Neuronal stem cell (in vitro differentiated cells): ENCODE measurements at places on chromosomes 16 and 17.

- DNase-seq = no peak
Measured at GRCh38 chr17:14352136-14352535, 51.3 kb downstream of the HS3ST3B1 start.

- DNase-seq = no peak
Measured at GRCh38 chr17:63824362-63824761, 2.9 kb upstream of the PSMC5 start.

GRCh38 chr16:1225051-1225451 lies at the start of gene TPSG1:
Gene TPSG1, minus strand, starts transcription at chr16:1225268. Its CDS starts 16 bp downstream, at chr16:1225252.
- no peak for DNase-seq

- DNase-seq = no peak
Measured at GRCh38 chr16:55682086-55682485, 26.3 kb downstream of the SLC6A2 start.

DNA sequence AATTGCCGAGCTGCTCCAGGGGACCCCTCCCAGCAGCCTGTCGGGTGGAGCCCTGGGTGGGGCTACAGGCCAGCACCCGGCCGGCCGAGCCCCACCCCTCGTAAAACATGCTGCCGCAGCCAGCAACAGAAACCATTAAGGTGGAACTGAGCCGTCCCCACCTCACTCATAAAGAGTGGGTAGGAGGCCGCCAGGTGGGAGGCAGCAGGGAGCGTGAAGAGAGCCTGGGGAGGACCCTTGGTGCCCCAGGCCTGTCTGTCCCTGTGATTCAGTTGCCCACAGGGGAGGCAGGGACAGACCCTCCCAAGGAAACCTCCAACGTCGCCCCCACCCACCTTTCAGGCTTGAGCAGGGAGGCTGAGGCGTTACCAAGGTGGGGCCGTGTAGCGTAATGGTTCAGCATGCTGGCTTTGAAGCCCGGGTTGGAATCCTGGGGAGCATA lies 8.4 kb downstream of the FOXN1 start:
- DNase-seq = no peak

- peak; percentile 21 for DNase-seq
Measured at GRCh38 chr17:49180303-49180702, 30.1 kb downstream of the GNGT2 start.

DNA sequence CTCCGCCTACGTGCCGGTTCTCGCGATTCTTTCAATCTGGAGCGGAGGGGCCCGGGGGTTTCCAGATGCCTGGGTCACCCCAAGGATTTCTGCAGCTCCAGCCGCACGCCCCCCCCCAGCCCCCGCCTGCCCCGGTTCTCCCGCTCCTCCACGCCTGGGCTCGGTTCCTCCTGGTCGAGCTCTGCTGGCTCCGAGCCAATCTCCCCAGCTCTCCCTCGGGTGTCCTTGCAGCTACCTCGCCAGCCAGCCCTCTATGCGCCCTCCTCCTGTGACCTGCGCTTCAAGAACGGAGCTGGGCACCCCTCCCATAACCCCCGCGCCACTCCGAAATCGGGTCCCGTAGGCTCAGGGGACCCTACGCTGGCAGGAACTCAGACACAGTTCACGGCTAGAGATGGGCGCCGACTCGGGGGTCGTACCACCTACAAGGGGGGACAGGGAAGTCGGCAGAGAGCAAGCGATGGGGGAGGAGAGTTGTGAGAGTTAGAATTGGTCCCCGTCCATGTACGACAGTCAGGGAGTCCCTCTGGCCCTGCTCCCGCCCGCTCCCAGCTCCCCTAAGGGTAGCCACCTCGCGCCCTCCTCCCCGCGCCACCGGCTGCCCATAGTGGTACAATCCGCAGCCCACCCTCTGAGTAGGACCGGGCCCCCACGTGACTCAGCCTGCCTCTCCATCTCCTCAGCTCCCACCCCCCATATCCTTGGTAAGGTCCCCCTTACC lies 961 bp downstream of the FGF11 start:
- peak; percentile 58 for DNase-seq

- DNase-seq = no peak
Measured at GRCh38 chr17:82489117-82489516, 30.4 kb upstream of the FOXK2 start.
